Left ventricle myocardium inferior (tissue), 1 donor: ENCODE measurements at places on chromosomes 12 and 14.

GRCh38 chr14:53520078-53520928, 367.2 kb upstream of the DDHD1 start:
- no peak for DNase-seq

GRCh38 chr14:104158827-104159798, 20.7 kb downstream of the KIF26A start:
- DNase-seq, result peak; percentile 73

- no peak for DNase-seq
Measured at GRCh38 chr12:6426882-6427671, 17.7 kb upstream of the CD27 start.

- no peak for DNase-seq
Measured at GRCh38 chr12:100758083-100758482, 36.5 kb upstream of the ANO4 start.

DNA sequence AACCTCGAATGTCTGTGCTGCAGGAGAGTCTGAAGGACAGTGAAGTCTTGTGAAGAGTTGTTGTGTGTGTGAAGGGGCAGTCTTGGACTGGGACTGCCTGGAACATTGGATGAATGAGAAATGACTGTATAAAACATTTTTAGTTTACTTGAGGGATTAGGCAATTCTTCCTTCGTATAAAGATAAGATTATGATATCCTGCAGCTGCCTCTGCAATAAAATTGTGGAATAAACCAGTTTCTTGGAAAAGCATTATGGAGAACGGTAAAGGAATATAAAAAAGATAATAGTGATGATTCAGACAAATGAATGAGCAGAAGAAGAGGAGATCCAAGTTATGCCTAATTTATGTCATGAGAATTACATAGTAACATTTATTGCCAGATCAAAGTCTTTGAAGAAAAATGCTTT, 30.9 kb upstream of the LUM start:
- no peak for DNase-seq

GRCh38 chr12:123280971-123281370, 9.3 kb upstream of the CDK2AP1 start:
- DNase-seq, result no peak

DNA sequence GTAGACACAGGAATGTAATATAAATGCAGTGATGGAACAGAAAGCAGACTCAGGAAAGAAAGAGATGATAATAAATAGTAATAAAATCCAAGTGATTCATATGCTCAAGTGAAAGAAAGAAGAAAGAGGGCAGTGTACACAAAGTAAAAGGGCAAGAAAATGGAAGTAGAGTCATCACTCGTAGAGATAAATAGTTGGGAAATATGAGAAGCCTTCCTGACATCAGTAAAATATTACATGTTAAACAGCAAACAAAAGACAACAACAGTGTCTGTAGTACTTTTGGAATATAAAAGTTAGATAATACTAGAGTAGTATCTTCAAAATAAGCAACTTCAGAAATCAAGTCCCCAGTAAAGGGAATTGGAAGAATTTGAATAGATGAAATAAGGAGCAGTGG, 412.3 kb downstream of the RAD51B start:
- no peak for DNase-seq

DNA sequence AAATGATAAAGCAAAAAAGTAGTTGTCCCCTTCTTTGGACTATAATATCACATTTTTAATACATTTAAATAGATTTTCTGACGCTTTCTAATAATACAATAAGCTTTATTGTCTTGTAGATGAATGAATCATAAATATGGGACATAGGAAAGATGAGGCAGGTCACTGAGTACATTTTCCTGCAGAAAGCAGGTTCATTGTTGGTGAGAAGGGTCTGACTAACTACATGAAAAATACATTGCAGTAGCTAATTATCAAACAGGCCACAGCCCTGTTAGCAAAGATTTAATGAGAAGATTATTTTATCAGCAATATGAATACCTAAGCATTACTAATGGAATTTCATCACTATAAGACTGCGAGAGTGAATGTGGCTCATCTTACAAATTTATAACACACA, 45.6 kb downstream of the ABCD2 start:
- no peak for DNase-seq

DNA sequence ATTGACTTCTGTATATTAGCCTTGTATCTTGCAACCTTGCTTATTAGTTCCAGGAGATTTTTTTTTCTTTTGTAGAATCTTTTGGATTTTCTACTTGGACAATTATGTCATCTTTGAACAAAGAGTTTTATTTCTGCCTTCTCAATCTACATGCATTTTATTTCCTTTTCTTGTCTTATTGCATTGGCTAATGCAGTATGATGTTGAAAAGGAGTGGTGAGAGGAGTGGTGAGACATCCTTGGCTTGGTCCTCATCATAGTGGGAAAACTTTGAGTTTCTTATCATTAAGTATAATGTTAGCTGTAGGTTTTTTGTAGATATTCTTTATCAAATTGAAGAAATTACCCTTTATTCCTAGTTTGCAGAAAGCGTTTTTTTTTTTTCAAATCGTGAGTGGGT, 80.6 kb downstream of the RFX4 start:
- no peak for DNase-seq

DNA sequence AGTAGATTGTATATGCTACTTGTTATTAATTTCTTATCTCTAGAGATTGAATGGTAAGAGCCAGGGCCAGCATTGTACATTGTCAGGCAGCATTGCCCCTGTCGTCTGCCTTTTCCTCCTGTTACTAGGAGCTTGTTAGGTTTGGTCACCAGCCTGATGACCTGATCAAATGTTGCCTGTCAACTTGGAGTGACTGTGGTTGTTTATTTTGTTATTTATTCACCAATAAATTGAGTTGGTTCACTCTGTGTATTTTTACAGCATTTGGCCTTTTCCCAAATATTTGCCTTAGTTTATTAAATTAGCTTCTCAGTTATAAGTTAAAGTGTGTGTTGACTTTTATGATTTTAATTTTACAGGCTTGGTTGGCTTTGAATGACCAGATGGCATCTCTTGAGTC, 88.4 kb downstream of the PRKCH start:
- DNase-seq, result no peak

- no peak for DNase-seq
Measured at GRCh38 chr14:65513671-65514070, 101.1 kb downstream of the FUT8 start.

DNA sequence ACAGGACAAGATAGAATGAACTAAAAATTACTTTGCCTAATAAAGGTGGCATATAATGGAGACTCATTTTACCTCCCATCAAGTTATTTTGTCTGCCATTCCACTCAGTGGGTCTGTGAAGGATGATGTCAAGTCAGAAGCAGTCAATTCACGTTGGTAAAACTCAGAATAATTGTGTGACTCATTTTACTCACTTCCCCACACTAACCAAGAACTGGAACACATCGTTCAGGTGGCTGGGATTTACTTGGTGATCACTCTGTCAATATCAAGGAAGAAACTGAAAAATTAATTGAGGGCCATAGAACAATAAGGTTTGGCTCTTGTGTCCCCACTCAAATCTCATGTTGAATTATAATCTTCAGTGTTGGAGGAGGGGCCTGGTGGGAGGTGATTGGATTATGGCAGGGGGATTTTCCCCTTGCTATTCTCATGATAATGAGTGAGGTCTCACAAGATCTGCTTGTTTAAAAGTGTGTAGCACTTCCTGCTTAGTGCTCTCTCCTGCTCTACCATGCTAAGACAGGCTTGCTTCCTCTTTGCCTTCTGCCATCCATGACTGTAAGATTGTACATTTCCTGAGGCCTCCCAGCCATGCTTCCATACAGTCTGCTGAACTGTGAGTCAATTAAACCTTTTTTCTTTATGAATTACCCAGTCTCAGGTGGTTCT, 35.7 kb upstream of the GTF2A1 start:
- DNase-seq, result no peak

- DNase-seq, result no peak
Measured at GRCh38 chr12:52178984-52179383, 12.8 kb downstream of the KRT80 start.

- no peak for DNase-seq
Measured at GRCh38 chr12:124705545-124706138, 138.2 kb upstream of the NCOR2 start.

DNA sequence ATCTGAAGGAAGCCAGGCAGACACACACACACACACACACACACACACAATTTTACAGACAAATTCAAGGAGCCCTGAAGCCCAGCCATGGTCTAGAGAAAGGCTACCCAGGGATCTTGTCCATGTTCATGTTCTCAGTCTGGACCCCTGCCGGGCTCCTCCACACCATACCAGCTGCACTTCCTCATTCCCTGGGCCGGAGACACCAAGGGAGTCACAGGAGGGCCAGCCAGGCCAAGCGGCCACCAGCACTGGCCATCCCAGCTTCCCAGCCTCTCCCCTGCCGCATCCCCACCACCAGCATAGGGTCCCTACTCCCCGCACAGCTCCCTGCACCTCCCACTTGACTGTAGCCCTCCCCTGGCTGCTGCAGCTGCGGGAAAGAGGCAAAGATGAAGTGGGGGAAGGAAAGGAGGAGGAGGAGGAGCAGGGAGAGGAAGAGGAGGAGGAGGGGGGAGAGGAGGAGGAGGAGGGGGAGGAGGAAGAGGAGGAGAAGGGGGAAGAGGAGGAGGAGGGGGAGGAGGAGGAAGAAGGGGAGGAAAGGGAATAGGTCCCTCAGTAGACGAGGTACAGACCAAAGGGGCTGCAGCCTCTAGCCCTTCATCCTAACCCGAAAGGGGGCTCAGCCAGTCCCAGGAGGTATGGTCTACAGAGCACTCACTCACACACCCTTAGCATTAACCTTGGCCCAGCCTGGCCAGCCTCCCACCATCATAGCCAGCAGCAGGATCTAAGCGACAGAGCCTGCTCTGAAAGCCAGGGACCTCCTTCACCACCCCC, 293.2 kb downstream of the DPF3 start:
- DNase-seq, result no peak

DNA sequence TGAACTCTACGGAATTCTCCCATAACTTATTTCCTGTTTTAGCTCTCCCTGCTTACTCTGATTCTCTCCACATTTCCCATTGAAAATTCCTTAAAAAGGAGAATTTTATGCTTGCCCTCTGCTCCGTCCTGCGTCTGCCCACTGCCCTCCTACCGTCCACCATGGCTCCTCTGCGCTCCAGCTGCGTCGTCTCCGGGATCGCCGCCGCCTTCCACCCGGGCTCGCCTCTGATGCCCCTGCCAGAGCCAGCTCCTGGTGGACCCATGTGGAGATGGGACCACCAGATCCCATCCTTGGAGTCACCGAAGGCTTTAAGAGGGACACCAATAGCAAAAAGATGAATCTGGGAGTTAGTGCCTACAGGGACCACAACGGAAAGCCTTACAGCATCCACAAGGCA, 92.7 kb downstream of the LMO3 start:
- DNase-seq, result no peak

DNA sequence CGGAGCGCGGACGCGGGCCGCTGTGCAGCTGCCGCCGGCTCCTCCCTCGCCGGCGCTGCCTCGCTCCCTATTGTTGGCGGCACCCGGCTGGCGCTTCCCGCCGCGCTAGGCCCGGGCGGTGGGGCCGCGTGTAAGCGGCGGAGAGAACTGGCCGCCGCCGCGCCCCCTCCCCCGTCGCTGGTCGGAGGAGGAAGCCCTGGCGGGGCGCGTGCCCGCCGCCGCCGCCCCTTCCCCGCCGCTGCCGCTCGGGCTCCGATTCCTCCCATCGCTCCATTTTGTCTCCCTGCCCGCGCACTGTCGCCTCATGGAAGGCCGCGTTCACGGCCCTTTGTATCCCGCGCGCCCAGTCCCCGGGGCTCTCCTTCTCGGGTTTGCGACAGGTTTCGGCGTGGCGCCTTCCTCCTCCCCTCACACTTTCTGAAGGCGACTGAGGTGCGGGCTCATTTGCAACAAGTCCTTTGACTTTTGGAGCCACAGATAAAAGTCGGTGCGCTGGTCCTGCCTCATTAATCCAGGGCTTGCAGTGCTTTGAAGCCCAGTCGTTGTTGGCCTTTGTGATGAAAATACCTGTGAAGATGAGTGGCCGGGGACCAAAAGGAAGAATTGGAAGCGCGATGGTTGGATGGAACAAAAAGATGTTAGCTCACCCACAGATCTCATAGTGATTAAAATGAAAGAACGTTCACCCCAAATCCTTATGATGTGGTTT, 707 bp downstream of the CPSF6 start:
- peak; percentile 43 for DNase-seq

GRCh38 chr12:94674051-94674451, 23.7 kb upstream of the TMCC3 start:
- DNase-seq, result no peak

GRCh38 chr14:28754209-28754985, 12.2 kb upstream of the FOXG1 start:
- no peak for DNase-seq

DNA sequence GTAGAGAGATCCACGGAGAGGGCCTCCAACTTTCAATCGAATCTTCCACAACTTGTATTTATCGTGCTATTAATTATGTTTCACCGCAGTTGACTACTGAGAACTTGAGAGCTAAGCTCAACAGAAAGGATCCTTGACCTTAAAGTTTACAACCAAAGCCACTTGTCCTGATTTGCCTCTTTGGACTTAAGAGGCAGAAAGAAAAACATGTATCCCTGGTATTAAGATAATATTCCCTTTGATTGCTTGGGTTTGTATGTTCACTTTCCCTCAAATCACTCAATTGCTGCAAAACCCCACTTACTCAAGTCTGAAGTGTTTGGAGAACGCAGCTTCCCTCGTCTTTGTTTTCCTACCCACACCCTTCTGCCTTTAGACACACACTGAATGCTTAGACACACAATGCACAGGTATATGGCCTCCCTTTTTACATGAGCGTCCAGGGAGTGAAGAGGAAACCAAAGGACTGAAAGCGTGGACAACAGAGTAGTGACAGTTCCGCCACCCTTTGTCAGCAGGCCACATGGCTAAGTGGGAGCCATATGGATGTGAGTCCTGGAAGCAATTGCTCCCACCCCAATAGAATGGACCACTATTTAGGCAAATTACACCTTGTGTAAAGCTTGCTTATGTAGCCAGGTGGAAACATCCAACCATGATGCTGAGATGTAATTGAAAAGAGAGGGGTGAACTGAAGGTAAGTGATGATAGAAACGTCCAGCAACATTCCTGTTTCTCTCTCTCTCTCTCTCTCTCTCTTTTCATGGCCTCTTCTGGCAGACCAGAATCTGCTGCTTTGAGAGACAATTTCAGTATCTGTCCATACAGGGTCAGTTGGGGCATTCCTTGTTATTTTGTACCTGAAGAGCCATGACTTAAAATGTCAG, 1.4 kb upstream of the PKP2 start:
- DNase-seq, result no peak

- no peak for DNase-seq
Measured at GRCh38 chr12:124667506-124668326, 100.3 kb upstream of the NCOR2 start.
